Small intestine (tissue), 16 donors: ENCODE measurements at places on chromosomes 11 and 22. TPM values are rescaled to one million over a fixed set of nuclear protein-coding genes. Genes with fewer than 3 reads are reported as not detected.
A peak's percentile ranks its signal among the peaks of the same experiment; 100 is the strongest.

GRCh38 chr22:48450188-48450825, 1377.4 kb downstream of the BRD1 start:
- H3K27ac ChIP-seq = no peak overlapping the region
- no peak overlapping the region for H3K4me3 ChIP-seq
- no peaks in the 10 kb centered on the region for H3K36me3 ChIP-seq

RIMBP3C gene
- polyA plus RNA-seq = not detected

SHANK2 gene
- 15.3 TPM for polyA plus RNA-seq

NRIP3 gene
- not detected for polyA plus RNA-seq

MMP12 gene
- not detected for polyA plus RNA-seq

TRIM51 gene
- not detected for polyA plus RNA-seq

DNA sequence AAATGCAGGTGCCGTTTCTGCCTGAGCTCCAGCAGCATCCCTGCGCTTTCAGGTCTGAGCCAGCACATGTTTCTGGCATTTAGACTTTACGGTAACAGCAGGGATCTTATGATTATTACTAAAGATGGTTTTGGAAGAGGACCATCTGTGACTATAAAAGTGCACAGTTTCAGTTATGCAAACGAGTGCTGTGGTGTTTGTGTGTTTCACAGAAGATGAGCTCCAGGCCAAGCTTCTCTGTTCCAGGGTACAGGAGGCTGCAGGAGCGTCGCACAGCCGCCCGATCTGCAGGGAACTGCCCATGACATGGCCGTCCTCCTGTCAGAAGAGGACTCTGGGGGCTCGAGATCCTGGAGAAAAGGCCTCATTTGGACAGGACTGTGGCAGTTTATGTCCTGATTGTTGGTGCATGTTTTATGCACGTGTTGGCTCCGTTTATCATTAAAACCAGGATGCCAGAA, 297.3 kb downstream of the TBC1D22A start:
- no peak overlapping the region for H3K27ac ChIP-seq
- no peaks in the 10 kb centered on the region for H3K27me3 ChIP-seq
- no peaks in the 10 kb centered on the region for H3K4me1 ChIP-seq
- no peak overlapping the region for H3K4me3 ChIP-seq
- peaks cover 3% of the 10 kb centered on the region for H3K36me3 ChIP-seq
- no peak for DNase-seq

DNA sequence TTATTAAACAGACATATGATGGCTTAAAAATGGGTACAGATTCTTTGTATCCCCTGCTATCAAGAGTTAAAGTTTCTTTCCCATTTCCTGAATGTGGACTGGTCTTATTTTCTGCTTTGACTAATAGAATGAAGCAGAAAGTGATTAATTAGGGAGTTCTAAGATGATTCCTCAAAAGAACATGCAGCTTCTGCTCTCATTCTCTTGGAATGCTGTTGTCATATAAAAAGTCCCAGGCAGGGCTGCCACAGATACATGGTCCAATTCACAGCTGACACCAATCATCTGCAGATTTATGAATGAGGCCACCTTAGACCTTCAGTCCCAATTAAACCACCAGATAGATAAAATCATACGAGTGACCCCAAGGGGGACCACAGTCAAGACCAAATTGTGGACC, 844.5 kb upstream of the RAG2 start:
- H3K36me3 ChIP-seq = no peaks in the 10 kb centered on the region
- H3K4me1 ChIP-seq = no peaks in the 10 kb centered on the region
- H3K27me3 ChIP-seq = no peaks in the 10 kb centered on the region

- DNase-seq = no peak
- no peaks in the 10 kb centered on the region for H3K36me3 ChIP-seq
- no peak overlapping the region for H3K27ac ChIP-seq
These were observed 212.0 kb downstream of the CSNK2A3 start for GRCh38 chr11:11141065-11141464.

DNA sequence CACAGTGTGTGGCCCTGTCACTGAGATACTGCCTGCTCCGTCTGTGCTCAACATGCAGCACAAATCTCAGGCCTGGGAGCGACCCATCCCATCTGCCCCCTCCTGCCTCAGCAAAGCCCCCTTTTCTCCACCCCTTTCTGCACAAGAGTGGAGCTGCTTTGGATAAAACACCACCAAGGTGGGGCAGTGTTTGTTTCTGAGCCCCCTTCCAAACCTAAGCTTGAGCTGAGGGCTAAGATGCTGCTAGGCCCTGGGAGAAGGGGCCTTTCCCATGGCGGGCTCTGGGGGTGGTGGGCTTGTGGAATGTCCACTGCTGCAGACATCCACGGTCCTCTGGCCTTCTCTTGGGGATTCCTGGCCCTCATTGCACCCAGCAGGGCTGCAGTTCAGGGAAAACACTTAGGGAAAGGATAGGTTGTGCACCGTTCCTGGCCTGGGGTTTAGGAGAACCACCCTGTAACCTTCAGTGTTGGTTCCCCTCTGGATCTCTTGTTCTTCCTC, 594.1 kb downstream of the TBC1D22A start:
- H3K27ac ChIP-seq = no peak overlapping the region
- H3K27me3 ChIP-seq = no peaks in the 10 kb centered on the region
- H3K4me1 ChIP-seq = no peaks in the 10 kb centered on the region
- no peak overlapping the region for H3K4me3 ChIP-seq
- DNase-seq = no peak
- no peaks in the 10 kb centered on the region for H3K36me3 ChIP-seq

C22orf42 gene
- not detected for polyA plus RNA-seq

GRCh38 chr11:61752117-61752924, at the start of gene MYRF:
Gene MYRF, plus strand, starts transcription at chr11:61752636. Its CDS starts 109 bp downstream, at chr11:61752745.
- peak within 1 kb of the TSS; percentile 95 for H3K27ac ChIP-seq
- H3K36me3 ChIP-seq = no peaks in the 10 kb centered on the region
- peaks cover 61% of the 10 kb centered on the region for H3K4me1 ChIP-seq
- H3K4me3 ChIP-seq = peak within 1 kb of the TSS; percentile 69
- DNase-seq = peak; percentile 57

GRCh38 chr11:115344846-115345245, 159.4 kb downstream of the CADM1 start:
- H3K27ac ChIP-seq = no peak overlapping the region
- H3K36me3 ChIP-seq = no peaks in the 10 kb centered on the region
- H3K27me3 ChIP-seq = no peaks in the 10 kb centered on the region
- DNase-seq = no peak
- H3K4me1 ChIP-seq = no peaks in the 10 kb centered on the region

CARD16 gene
- polyA plus RNA-seq = 21.9 TPM

GRCh38 chr11:107493117-107493516, 35.5 kb upstream of the CWF19L2 start:
- no peaks in the 10 kb centered on the region for H3K36me3 ChIP-seq
- DNase-seq = peak; percentile 5
- no peaks in the 10 kb centered on the region for H3K27me3 ChIP-seq
- H3K4me1 ChIP-seq = no peaks in the 10 kb centered on the region
- H3K27ac ChIP-seq = no peak overlapping the region

OR4D9 gene
- polyA plus RNA-seq = not detected

DNA sequence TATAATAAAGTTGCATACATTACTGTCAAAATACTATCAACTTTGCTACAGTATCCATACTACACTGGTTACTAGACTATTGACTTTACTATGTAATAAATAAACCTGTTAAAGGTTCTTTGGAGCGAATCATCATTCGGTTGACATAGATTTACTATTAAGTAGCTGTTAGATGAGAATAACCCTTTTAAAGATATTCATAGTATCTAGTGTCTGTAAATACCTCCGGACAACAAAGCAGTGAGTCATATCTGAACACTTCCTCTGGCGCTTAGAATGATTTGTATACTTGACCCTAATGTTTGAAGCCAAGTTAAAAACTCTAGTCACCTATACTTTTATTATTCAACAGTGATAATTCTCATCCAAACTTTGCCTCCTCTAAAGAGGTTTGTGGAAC, 84.7 kb downstream of the MSANTD4 start:
- H3K4me3 ChIP-seq = no peak overlapping the region
- peaks cover 2% of the 10 kb centered on the region for H3K27me3 ChIP-seq
- H3K27ac ChIP-seq = no peak overlapping the region
- H3K4me1 ChIP-seq = no peaks in the 10 kb centered on the region
- no peaks in the 10 kb centered on the region for H3K36me3 ChIP-seq
- DNase-seq = no peak

DNA sequence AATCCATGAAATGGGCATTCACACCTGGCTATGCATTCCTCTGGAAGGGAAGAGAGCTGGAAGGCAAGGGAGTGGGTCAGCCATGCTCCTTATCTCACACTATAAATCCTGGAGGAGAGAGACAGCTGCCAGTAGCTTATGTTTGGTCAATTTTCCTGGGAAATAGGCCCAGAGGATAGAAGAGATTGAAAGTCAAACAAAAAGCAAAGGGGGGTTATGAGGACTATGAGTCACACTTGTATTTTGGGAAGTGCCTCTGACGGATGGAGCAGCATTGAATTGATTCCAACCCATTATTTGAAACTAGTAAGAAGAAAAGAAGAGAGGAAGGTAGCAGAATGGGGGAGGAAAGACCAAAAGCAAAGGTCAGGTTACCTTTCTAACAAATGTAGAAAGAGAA, 25.0 kb downstream of the SNX19 start:
- H3K4me3 ChIP-seq = no peak overlapping the region
- no peak overlapping the region for H3K27ac ChIP-seq
- no peak for DNase-seq
- H3K27me3 ChIP-seq = no peaks in the 10 kb centered on the region
- H3K36me3 ChIP-seq = peaks cover 27% of the 10 kb centered on the region
- H3K4me1 ChIP-seq = peaks cover 3% of the 10 kb centered on the region

DNA sequence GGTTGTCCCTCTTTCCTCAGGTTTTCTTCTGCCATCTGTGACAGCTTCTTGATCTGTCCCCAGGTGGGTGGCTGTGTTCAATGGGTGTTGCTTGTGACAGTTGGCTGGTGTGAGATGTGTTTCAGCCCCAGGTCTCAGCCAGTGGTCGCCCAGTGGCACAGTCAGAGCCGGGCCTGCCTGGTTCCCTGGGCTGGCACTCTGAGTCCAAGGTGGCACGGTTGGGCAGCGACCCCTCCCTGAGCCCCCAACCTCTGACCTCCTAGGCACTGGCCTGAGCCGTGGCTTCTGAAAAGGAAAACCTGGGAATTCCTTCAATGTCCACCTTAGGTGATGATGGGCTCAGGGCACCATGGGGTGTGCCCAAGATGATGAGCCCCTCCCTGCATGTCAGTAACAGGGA, 14.0 kb upstream of the PRODH start:
- no peak overlapping the region for H3K27ac ChIP-seq
- H3K4me3 ChIP-seq = no peak overlapping the region
- H3K36me3 ChIP-seq = no peaks in the 10 kb centered on the region
- no peaks in the 10 kb centered on the region for H3K4me1 ChIP-seq

FZD4 gene
- polyA plus RNA-seq = 12.2 TPM

GRCh38 chr11:130585545-130585944, 137.1 kb downstream of the ADAMTS15 start:
- no peaks in the 10 kb centered on the region for H3K4me1 ChIP-seq
- no peak overlapping the region for H3K27ac ChIP-seq
- no peaks in the 10 kb centered on the region for H3K36me3 ChIP-seq
- H3K27me3 ChIP-seq = no peaks in the 10 kb centered on the region
- H3K4me3 ChIP-seq = no peak overlapping the region

- no peak for DNase-seq
- H3K4me1 ChIP-seq = no peaks in the 10 kb centered on the region
- H3K27me3 ChIP-seq = no peaks in the 10 kb centered on the region
These were observed 889.0 kb downstream of the TBC1D22A start for GRCh38 chr22:47651216-47651987.

KRTAP5-9 gene
- polyA plus RNA-seq = 0.31 TPM

GRCh38 chr22:50274771-50275170, 4.6 kb upstream of the MAPK11 start:
- H3K36me3 ChIP-seq = peaks cover 12% of the 10 kb centered on the region
- peaks cover 14% of the 10 kb centered on the region for H3K27me3 ChIP-seq
- DNase-seq = no peak
- peaks cover 13% of the 10 kb centered on the region for H3K4me1 ChIP-seq

F2 gene
- 2.3 TPM for polyA plus RNA-seq

GRCh38 chr22:29623059-29623458, 19.6 kb downstream of the NF2 start:
- no peak overlapping the region for H3K4me3 ChIP-seq
- no peaks in the 10 kb centered on the region for H3K36me3 ChIP-seq
- no peaks in the 10 kb centered on the region for H3K27me3 ChIP-seq
- DNase-seq = no peak
- no peak overlapping the region for H3K27ac ChIP-seq

DNA sequence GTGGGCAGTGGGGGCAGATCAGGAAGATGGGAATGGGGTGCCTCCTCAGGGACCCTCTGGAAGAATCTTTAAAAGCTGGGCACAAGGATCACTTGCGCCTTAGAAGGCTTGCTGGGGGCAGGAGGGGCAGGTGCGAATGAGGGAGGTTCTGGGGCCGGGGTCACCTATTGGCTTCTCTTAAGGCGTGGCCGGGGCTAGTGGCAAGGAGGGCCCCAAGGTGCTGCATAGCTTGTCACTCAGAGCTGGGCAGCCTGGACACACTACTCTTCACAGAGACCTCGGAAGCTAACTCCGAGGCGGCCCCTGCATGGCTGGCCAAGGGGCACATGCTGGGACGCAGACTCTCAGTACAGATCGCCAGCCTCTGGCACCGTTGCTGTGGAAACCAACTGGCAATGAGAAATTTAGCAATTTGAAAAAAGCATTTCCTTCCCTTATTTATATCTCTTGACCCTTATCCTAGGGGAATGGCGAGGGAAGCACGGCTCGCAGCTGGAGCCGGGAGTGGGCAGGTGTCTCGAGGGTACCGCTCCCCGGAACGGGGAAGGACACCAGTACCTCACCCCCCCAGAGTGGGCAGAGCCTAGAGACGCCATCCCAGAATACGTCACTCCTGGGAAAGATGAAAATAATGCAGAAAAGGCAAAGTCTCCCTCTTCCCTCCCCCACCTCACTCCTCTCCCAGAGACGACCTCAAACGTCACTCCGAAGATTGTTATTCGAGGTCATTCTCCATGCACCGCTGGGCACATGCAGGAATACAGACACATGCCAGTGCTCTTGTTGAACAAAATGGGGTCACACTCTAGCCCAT, 188.1 kb downstream of the CTTN start:
- no peak overlapping the region for H3K4me3 ChIP-seq
- H3K27ac ChIP-seq = no peak overlapping the region
- no peaks in the 10 kb centered on the region for H3K27me3 ChIP-seq
- H3K4me1 ChIP-seq = no peaks in the 10 kb centered on the region
- H3K36me3 ChIP-seq = no peaks in the 10 kb centered on the region

GRCh38 chr22:46070803-46071450, 79.4 kb upstream of the PPARA start:
- H3K27ac ChIP-seq = peak overlapping the region; percentile 89
- no peak for DNase-seq
- H3K4me1 ChIP-seq = peaks cover 2% of the 10 kb centered on the region
- H3K27me3 ChIP-seq = no peaks in the 10 kb centered on the region
- H3K36me3 ChIP-seq = no peaks in the 10 kb centered on the region

GRCh38 chr11:38307455-38307854, 1709.4 kb upstream of the RAG2 start:
- DNase-seq = no peak
- no peak overlapping the region for H3K4me3 ChIP-seq
- H3K36me3 ChIP-seq = no peaks in the 10 kb centered on the region
- no peak overlapping the region for H3K27ac ChIP-seq
- H3K27me3 ChIP-seq = no peaks in the 10 kb centered on the region
